ENCODE measurements at places on chromosomes 12 and 14.

DNA sequence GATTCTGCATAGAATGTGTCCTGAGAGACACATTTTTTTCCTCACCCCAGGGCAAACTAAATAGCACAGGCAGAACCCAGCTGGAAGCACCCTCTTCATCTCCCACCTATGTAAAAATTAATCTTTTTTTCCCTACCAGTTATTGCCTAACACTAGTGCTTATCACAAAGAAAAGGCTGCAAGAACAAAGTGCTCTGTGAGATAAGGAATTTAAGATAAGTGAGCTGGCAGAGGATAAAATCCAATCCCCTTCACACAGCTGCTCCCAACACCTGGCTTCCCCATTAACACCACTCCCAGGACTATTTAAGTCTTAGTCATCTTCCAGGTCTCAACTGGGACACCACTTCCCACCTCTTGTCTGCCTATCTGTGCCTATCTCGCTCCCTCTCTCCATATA, 75.2 kb downstream of the TTC9 start:
- no peak for DNase-seq
- H3K27ac ChIP-seq = no peak overlapping the region
- peaks cover 4% of the 10 kb centered on the region for H3K27me3 ChIP-seq

DNA sequence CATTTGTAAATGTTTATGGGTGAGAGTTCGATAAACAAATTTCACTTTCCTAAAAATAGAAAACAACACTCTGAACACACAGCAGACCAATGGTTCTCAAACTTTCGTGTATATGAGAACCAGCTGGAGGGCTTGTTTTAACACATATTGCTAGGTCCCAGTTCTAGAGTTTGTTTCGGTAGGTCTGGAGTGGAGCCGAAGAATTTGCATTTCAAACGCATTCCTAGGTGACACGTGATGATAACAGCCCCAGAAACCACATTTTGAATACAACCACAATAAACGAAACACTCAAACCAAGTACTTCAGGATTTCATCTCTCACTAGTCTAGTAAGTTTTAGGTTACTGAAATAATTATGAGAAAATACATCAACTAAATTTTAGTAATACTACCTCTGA, 17.1 kb downstream of the SEC23A start:
- H3K4me1 ChIP-seq = peaks cover 3% of the 10 kb centered on the region
- no peaks in the 10 kb centered on the region for H3K27me3 ChIP-seq
- H3K36me3 ChIP-seq = peaks cover 42% of the 10 kb centered on the region
- no peak overlapping the region for H3K4me3 ChIP-seq
- H3K27ac ChIP-seq = no peak overlapping the region
- no peak for DNase-seq

DNA sequence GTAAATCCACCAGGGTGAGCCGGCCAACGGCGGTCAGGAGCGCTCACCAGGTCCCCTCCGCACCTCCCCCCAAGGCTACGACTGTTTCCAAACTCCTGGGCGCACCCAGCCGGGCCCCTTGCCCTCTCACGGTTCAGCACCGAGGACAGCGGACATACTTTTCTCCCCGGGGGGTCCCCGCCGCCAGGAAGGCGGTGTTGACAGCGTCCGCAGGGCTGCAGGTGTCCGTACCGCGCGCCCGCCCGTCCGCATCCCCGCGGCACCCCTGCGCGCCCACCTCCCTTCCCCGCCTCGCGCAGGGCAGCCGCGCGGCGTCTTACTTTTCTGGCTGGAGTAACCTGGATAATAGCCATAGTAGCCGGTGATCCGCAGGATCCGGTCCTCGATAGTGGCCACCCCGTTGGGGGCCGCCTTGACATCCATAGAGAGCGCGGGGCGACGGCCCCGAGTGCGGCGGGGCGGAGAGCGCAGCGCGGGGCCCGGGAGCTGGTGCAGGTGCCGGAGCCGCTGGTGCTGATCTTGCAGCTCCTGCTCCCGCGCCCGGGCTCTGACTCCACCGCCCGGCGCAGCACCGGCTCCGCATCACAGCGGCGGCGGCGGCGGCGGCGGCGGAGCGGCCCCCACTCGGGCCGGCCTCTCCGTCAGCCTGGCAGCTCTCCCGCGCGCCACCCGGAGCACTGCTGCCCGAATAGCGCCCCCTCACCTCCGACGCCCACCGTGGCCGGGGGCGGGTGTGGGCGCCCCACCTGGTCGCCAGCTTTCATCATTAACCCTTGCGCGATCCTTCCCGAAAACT, at the start of gene SLC35F4:
Gene SLC35F4 (minus strand): TSS at position 690 of the 796 bp plus-strand sequence.
- peaks cover 36% of the 10 kb centered on the region for H3K27me3 ChIP-seq
- DNase-seq = no peak
- H3K36me3 ChIP-seq = no peaks in the 10 kb centered on the region
- H3K27ac ChIP-seq = no peak within 1 kb of the TSS
- peaks cover 2% of the 10 kb centered on the region for H3K4me1 ChIP-seq

DNA sequence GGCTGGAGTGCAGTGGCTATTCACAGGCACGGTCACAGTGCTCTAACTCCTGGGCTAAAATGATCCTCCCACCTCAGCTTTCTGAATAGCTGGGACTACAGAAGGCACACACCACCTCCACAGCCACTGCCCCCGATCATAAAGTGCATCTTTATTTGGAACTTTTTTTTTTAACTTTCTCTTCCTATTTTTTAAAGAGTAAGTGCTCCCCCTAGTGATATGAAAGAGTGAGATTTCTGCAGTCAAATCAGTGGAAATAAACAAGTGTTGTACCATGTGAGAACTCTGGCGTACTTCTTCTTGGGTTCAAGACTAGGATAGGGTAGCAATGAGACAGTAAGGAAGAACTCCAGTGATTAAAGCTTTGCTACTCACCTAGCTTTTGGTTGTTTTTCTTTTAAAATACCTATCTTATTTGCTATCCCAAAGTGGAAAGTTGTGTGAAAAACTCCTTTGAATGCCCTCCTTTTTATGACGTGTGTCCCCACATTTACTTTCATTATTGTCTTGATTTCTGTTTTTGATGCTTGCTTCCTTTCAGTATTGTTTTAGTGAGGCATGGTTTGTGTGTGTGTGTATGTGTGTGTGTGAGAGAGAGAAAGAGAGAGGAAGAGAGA, 6.6 kb downstream of the PPP4R4 start:
- peaks cover 15% of the 10 kb centered on the region for H3K27me3 ChIP-seq
- H3K4me3 ChIP-seq = peak overlapping the region; percentile 11
- no peak for DNase-seq
- no peaks in the 10 kb centered on the region for H3K36me3 ChIP-seq
- H3K27ac ChIP-seq = peak overlapping the region; percentile 0
- peaks cover 24% of the 10 kb centered on the region for H3K4me1 ChIP-seq

DNA sequence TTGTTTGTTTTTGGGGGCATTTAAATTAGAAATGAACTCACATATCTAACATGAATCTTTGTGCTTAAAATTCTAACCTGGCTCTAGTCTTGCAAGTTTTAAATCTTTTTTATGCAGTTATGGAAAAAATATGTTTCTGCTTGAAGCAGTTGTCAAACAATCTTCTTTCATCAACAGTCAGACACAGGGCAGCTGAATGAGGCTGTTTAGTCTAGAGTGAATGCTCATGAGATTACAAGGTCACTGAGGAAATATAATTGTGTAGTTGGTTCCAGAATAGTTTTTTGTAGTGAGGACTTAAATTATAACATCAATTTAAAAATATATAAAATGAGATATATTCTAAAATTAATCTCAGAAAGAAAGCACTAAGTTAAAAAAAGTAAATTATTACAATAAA, 76.5 kb downstream of the TRMT5 start:
- H3K4me3 ChIP-seq = no peak overlapping the region
- no peaks in the 10 kb centered on the region for H3K27me3 ChIP-seq
- no peak overlapping the region for H3K27ac ChIP-seq
- DNase-seq = no peak

DNA sequence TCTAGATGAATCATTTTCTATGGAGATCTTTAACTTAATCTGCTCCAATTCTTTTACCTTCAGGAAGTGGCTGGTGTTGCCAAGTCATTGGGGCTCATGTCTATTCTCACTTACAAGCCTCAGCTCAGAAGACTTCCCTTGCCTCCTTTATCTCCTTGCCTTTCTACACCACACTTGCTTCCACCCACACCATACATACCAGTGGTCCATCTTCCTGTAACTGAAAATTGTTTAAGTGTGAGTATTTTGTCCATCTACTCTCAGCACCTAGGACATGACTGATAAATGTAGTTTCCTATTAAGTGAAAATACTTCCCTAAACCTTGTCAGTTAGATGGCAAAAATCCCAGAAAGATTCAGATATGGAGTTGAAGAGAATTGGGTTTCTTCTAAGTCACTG, 199.7 kb upstream of the CPNE8 start:
- no peak overlapping the region for H3K27ac ChIP-seq
- no peaks in the 10 kb centered on the region for H3K4me1 ChIP-seq
- DNase-seq = no peak

DNA sequence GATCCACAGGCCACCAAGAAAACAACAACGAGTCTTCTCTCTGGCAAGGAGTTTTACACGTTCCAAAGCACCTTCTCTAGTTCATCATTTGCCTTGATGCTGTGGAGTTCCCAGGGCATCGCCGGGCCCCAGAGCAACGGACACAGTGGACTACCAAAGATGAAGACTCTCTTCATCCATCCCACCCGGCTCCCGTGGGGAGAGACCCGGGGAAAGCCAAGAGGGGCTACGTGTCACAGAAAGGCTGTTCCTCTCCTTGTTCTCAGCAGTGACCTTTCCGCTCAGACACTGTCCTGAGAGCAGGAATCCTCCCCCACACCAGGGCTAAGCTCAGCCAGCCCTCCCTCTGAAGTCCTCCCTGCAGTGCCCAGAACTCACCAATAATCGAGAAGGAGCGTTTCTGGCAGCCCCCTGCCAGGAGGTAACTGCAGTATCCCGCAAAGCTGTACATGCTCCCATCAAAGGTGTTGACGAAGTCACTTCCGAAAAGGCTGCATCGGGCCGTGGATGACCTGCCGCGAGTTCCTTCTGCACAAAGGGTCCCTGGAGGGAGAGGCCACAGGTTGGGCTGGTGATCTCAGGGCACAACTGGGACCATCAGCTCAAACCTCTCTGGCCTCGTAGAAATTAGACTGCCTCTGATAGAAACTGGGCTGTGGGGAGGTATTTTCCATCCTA, 3.5 kb downstream of the VWF start:
- H3K4me1 ChIP-seq = peaks cover 5% of the 10 kb centered on the region
- no peak for DNase-seq
- H3K36me3 ChIP-seq = no peaks in the 10 kb centered on the region

- H3K27me3 ChIP-seq = no peaks in the 10 kb centered on the region
- H3K27ac ChIP-seq = no peak overlapping the region
- H3K4me3 ChIP-seq = no peak overlapping the region
- DNase-seq = no peak
- H3K36me3 ChIP-seq = no peaks in the 10 kb centered on the region
These were observed 59.9 kb upstream of the RIN3 start for GRCh38 chr14:92453691-92454090.

DNA sequence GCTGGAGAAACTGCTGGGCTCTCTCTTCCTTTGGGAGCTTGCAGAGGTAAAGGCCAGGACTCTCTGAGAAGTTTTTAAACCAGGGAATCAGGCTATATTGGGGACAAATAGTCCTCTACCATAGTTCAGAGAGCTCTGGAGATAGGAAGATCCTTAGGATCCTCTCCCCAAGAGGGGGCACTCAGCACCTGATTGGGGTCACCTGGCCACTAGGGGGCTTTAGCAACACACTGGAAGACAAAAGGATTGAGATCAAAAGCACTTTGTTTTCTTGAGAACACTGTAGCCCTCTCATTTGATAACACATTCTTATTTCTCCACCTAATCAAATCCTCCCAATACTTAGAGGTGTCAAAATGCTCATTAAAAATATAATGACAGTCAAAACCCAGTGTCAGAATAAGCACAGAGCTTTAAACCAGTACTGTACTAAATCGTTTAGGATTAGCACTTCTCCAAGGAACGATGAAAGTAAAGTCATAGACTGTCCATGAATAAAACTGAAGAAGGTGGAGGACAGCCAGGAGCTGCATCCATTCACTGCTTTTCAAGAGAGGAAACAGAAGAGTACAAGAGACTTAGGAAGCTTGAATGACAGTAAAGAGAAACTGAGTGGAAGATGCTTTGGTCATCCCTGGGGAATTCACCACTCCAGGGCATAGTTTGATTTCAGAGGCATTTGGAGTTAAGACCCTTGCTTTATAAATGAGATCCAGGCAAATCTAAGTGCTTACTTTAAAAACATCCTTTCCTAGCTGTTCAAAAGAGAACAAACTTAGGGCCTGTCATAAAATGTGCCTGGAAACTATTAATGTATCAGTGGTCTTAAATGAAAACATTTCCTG, 26.5 kb downstream of the BMP4 start:
- H3K4me3 ChIP-seq = no peak overlapping the region
- no peaks in the 10 kb centered on the region for H3K4me1 ChIP-seq
- H3K36me3 ChIP-seq = no peaks in the 10 kb centered on the region
- H3K27me3 ChIP-seq = peaks cover 13% of the 10 kb centered on the region
- H3K27ac ChIP-seq = no peak overlapping the region
- DNase-seq = no peak

DNA sequence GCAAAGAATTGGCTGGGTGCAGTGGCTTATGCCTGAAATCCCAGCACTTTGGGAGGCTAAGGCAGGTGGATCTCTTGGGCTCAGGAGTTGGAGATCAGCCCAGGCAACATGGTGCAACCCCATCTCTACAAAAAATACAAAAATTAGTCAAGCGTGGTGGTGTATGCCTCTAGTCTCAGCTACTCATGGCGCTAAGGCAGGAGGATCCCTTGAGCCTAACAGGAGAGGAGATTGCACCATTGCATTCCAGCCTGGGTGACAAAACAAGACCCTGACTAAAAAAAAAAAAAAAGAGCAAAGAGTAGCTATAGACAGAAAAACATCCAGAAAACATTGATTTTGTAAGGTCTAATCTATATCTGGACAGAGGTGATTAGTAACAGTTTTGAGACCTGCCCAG, 25.0 kb downstream of the KIF21A start:
- H3K36me3 ChIP-seq = peaks cover 15% of the 10 kb centered on the region
- H3K27ac ChIP-seq = no peak overlapping the region
- no peaks in the 10 kb centered on the region for H3K27me3 ChIP-seq
- H3K4me1 ChIP-seq = peaks cover 13% of the 10 kb centered on the region
- DNase-seq = no peak

GRCh38 chr14:50087341-50088116, 28.8 kb downstream of the VCPKMT start:
- H3K27ac ChIP-seq = peak overlapping the region; percentile 93
- DNase-seq = no peak
- no peaks in the 10 kb centered on the region for H3K27me3 ChIP-seq
- H3K4me3 ChIP-seq = peak overlapping the region; percentile 25

GRCh38 chr12:104122298-104122697, 15.7 kb downstream of the NFYB start:
- no peak overlapping the region for H3K27ac ChIP-seq
- H3K4me1 ChIP-seq = peaks cover 3% of the 10 kb centered on the region
- H3K27me3 ChIP-seq = no peaks in the 10 kb centered on the region
- H3K4me3 ChIP-seq = no peak overlapping the region
- H3K36me3 ChIP-seq = peaks cover 9% of the 10 kb centered on the region
